ENCODE measurements at places on chromosomes 7 and 10. TPM values are rescaled to one million over a fixed set of nuclear protein-coding genes. Genes with fewer than 3 reads are reported as not detected.

- no peak for DNase-seq
- no peaks in the 10 kb centered on the region for H3K27me3 ChIP-seq
- no peak overlapping the region for H3K4me3 ChIP-seq
- no peak overlapping the region for H3K27ac ChIP-seq
These were observed 152.4 kb downstream of the IMMP2L start for GRCh38 chr7:111409714-111410422.

DNA sequence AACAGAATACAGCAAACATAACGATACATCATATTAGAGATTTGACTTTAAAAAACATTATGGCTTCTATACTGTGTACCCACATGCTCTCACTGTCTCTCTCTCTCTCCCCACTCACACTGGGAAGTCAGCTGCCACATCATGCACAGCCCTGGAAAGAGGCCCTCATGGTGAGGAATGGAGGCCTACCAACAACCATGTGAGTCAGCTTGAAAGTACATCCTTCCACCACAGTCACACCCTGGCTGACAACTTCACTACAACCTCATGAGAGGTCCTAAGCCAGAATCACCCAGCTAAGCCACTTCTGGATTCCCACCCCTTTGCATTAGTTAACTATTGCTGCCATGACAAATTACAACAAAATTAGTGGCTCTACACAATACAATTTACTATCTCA, 23.3 kb upstream of the GPR22 start:
- H3K36me3 ChIP-seq = peaks cover 45% of the 10 kb centered on the region
- peaks cover 9% of the 10 kb centered on the region for H3K4me1 ChIP-seq
- H3K4me3 ChIP-seq = no peak overlapping the region
- DNase-seq = no peak

GRCh38 chr7:114793155-114793845, 128.6 kb upstream of the MDFIC start:
- no peaks in the 10 kb centered on the region for H3K4me1 ChIP-seq
- H3K36me3 ChIP-seq = no peaks in the 10 kb centered on the region
- H3K4me3 ChIP-seq = no peak overlapping the region
- no peak for DNase-seq

DNA sequence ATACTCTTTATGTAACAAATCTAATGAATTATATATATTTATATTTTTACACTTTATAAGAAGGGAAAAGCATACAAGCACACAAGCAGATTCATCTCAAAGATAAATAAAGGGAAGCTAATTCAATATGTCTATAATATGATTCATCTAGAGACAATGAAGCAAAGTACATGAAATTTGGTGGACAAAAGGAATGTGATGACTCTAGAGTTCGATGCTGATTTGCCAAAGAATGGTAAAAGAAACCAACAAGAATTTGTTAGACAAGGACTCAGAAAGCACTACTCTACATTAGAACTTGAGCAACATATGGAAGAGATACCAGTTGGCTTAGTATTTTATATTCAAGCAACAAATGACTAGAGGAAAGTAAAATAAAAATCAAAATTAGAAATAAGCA, 536.5 kb upstream of the TEX47 start:
- H3K27me3 ChIP-seq = peaks cover 5% of the 10 kb centered on the region
- H3K27ac ChIP-seq = no peak overlapping the region
- no peaks in the 10 kb centered on the region for H3K36me3 ChIP-seq
- no peak overlapping the region for H3K4me3 ChIP-seq
- DNase-seq = no peak

DNA sequence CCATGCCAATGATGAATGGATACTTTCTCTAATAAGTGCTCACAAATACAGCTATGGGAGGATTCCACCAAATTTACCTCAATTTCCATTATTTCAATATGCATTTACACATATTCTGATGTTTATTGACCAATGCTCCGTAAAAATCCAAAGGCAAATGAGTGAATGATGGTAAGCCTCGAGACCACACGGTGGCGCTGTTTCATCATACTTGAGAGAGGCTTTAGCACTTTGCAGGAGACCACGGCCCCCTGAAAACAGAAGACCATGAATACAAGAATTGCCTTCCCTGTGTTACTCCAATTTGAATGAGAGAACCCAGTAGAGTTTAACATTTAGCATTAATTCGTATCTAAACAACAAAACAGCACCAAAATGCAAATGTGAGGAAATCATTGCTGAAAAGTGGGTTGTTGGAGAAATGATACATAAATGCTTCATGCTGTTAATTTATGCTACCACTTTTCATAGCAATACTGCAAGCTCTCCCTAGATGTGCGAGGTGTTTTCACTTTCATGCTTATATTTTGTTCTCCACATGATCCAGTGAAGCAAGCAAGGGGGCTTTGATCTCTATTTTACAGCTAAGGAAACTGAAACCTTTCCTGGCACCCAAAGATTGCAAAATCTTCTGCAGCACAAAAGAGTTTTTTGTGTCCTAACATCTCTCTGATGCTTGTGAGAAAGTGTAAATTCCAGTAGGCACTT, 35.4 kb downstream of the TRIL start:
- H3K27me3 ChIP-seq = no peaks in the 10 kb centered on the region
- H3K4me3 ChIP-seq = no peak overlapping the region
- no peak overlapping the region for H3K27ac ChIP-seq
- H3K4me1 ChIP-seq = peaks cover 23% of the 10 kb centered on the region
- peak; percentile 56 for DNase-seq

TRIM50 gene
- total RNA-seq = 0.25 TPM

DNA sequence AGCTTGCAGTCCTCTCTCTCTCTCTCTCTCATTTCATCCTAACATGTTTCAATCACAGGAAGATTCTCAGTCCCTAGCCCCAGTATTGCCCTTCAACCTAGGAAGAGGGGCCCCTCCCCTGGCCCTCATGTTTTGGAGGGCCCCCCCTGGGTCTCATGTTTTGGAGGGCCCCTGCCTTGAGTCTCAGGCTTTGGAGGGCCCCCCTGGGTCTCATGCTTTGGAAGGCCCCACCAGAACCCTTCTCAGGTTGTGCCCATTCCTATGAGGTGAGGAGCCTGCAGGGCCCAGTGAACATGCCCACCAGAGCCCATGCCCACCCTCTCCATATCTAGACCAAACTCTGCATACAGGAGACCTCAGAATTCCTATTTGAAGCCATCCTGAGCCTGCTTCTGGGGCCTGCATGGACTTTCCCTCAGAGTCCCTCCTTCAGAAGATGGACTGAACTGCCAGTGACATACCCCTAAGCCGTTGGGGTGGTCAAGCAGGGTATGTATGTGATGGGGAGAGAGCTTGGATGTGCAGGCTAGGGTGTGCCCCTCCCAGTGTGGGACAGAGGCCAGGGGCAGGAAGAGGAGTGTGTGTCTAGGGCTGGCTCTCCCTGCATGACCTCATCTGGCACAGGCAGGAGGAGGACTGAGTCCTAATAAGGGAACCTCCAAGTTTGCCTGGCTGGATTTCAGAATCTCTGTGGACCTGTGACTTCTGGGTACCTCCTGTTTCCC, 8.1 kb upstream of the VDAC2 start:
- H3K4me1 ChIP-seq = no peaks in the 10 kb centered on the region
- no peak overlapping the region for H3K27ac ChIP-seq
- no peak overlapping the region for H3K4me3 ChIP-seq

DNA sequence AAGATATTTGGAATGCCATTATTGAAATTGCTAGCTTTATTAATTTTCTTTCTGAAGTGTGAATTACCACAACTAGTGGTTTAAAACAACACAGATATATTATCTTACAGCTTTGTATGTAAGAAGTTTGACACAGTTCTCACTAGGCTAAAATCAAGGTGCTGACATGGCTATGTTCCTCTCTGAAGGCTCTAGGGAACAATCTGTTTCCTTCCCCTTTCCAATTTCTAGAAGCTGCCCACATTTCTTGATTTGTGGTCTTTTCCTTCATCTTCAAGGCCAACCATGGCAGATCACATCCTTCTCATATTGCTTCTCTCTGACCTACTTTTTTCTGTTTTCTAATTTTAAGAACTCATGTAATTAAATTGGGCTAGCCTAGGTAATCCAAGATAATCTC, 43.3 kb upstream of the SLC26A3 start:
- no peak overlapping the region for H3K27ac ChIP-seq
- H3K27me3 ChIP-seq = no peaks in the 10 kb centered on the region
- DNase-seq = no peak
- H3K36me3 ChIP-seq = no peaks in the 10 kb centered on the region
- no peaks in the 10 kb centered on the region for H3K4me1 ChIP-seq

GRCh38 chr10:24790073-24790472, 66.4 kb upstream of the ARHGAP21 start:
- H3K36me3 ChIP-seq = no peaks in the 10 kb centered on the region
- H3K27me3 ChIP-seq = no peaks in the 10 kb centered on the region
- no peaks in the 10 kb centered on the region for H3K4me1 ChIP-seq
- DNase-seq = no peak
- H3K27ac ChIP-seq = no peak overlapping the region

TBXAS1 gene
- 1.6 TPM for total RNA-seq

PKD2L1 gene
- total RNA-seq = not detected

SMARCD3 gene
- 11.8 TPM for total RNA-seq

DNA sequence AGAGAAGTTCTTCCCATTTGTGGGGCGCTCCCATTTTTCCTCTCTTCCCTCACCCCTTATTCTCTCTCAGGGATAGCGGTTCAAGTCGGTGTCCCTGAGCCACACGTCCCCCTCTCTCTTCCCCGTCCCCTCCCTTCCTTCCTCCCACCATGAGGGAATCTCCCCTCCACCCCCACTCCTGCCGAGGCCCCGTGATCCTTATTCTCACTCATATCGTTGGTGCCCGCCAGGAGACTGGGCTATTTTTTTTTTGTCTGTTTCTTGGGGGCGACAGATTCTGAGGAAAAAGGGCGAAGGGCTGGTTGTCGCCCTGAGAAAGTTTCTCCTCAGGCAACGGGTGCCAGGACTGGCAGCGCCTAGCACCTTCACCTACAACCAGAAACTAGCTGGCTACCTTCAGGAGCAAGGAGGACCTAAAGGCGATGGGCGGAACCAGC, 723 bp downstream of the ZCWPW1 start:
- H3K27ac ChIP-seq = peak overlapping the region; percentile 100
- H3K4me1 ChIP-seq = peaks cover 42% of the 10 kb centered on the region
- H3K36me3 ChIP-seq = peaks cover 7% of the 10 kb centered on the region
- H3K27me3 ChIP-seq = no peaks in the 10 kb centered on the region

DENND2A gene
- 0.10 TPM for total RNA-seq

DNA sequence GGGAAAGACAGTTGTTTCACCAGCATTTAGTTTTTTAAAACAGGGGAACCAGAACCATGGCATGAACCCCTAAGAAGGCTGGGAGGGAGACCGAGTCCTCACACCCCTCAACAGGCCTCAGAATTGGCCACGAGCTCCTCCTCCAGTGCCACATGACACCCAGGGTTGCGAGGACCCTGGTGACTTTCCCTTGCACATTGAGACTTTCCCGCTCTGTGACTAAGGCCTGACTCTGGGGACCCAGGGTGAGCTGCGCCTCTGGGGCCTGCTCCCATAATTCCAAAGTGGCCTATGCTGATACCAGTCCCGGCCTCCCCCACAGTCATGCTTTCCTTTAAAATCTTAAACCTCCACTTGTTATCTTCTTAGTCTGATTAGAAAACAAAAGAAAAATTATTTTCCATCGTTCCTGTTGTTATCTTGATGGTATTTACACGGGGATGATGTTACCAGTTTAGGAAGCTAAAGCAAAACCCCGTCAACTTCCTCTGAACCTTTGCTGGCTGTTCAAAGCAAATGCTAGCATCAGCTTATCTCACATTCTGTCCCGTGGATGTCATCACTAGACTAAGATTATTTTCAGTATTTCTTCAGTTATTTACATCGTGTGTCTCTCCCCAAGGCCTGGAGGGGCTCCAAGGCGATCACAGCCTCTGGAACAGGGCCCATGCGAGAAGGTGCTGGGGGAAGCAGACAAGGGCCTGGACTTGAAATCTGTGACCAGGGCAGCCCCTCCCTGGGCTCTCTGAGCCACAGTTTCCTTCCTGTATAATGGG, 42.1 kb downstream of the FAM53B start:
- H3K36me3 ChIP-seq = no peaks in the 10 kb centered on the region
- H3K27me3 ChIP-seq = no peaks in the 10 kb centered on the region
- peaks cover 47% of the 10 kb centered on the region for H3K4me1 ChIP-seq
- H3K27ac ChIP-seq = peak overlapping the region; percentile 92
- peak overlapping the region; percentile 61 for H3K4me3 ChIP-seq

- no peak overlapping the region for H3K27ac ChIP-seq
- H3K27me3 ChIP-seq = peaks cover 36% of the 10 kb centered on the region
- no peak for DNase-seq
These were observed 21.3 kb downstream of the TSPAN15 start for GRCh38 chr10:69472544-69472943.

AVPI1 gene
- total RNA-seq = 2.9 TPM

DNA sequence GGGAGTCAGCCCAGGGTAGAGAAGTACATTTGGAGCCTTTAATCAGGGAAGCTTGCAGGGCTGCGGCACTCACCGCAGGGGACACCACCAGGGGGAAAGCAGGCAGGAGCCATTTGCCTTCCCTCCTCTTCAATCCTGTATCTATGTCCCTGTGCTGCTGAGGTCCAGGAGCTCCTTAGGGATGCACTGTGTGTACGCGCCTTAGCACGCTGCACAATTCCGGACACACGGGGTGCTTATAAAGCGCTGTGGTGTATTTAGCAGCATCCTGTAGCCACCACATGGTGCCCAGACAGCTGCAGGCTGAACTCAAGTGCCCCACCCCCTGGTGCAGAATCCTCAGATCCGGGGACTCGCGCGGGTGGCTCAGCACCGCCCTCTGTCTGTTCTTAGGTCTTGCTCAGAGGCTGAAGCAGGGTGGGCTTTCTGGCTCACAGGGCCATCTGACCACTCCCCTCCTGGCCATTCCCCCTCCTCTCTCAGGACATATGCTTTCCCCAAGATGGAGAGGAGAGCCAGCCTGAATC, 421.4 kb downstream of the SDK1 start:
- H3K27ac ChIP-seq = no peak overlapping the region
- DNase-seq = peak; percentile 4
- H3K4me3 ChIP-seq = no peak overlapping the region
- H3K27me3 ChIP-seq = peaks cover 4% of the 10 kb centered on the region
- H3K4me1 ChIP-seq = no peaks in the 10 kb centered on the region

DNA sequence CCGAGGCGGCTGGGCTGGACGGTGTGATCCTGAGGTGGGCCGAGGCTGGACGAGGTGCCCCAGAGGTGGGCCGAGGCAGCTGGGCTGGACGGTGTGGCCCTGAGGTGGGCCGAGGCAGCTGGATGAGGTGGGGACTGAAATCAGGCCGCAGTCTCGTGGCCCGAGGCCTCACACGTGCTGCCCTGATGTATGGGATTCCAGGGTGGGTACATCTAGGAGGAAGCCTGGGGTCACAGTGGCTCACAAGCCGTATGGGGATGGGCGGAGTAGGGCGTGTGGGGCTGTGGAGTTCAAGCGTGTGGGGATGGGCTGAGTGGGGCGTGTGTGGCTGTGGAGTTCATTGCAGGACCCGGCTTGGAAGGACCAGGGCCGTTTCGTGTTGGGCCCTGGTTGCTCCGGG, 12.5 kb upstream of the NKX6-2 start:
- H3K36me3 ChIP-seq = no peaks in the 10 kb centered on the region
- H3K27me3 ChIP-seq = peaks cover 2% of the 10 kb centered on the region
- DNase-seq = no peak
- no peak overlapping the region for H3K27ac ChIP-seq

GRCh38 chr10:93420091-93420490, 62.0 kb downstream of the MYOF start:
- no peak overlapping the region for H3K27ac ChIP-seq
- DNase-seq = no peak
- no peaks in the 10 kb centered on the region for H3K36me3 ChIP-seq
- no peaks in the 10 kb centered on the region for H3K27me3 ChIP-seq
- H3K4me1 ChIP-seq = peaks cover 16% of the 10 kb centered on the region
- H3K4me3 ChIP-seq = no peak overlapping the region

All from naive thymus-derived CD8-positive, alpha-beta T cell (primary cell).